ENCODE measurements at places on chromosomes 16 and 17.

DNA sequence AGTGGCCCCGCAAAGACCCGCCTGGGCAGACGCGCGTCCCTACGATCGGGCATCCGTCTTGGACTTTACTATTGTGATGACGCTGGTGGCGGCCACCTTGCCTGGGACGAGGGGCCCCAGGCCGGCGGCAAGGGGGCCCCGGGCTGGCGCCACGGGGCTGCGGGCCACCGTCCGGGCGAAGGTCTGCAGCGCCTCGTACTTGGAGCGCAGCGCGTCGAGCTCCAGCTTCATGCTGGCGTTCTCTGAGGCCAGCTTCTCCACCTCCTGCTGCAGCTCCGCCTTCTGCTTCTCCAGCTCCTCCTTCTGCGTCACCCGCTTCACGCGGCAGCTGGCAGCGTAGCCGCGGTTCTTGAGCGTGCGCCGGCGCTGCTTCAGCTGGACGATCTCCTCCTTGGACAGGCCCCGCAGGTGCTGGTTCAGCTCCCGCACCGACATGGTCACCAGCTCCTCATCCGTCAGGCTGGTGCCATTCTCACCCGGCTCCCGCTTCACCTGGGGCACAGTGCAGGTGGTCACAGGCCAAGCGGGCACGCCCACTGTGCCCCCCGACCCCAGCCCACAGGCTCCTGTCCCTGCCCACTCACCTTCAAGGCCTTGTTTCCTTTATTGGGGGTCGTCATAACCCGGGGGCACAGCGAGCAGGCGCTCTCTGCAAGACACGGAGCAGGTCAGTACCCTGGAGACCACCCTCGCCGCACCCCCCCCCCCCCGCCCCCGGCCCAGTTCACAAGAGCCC, 4.8 kb upstream of the SIRT7 start:
- no peak for DNase-seq

- DNase-seq = peak; percentile 94
These were observed at the start of the genes INCA1 and KIF1C for GRCh38 chr17:4997302-4998026. INCA1 (minus strand) TSS chr17:4997522; CDS start chr17:4994437, 3,085 bp downstream. KIF1C (plus strand) TSS chr17:4997950; CDS start chr17:5000247, 2,297 bp downstream.

GRCh38 chr17:34847938-34848337, 113.3 kb downstream of the CCT6B start:
- no peak for DNase-seq

DNA sequence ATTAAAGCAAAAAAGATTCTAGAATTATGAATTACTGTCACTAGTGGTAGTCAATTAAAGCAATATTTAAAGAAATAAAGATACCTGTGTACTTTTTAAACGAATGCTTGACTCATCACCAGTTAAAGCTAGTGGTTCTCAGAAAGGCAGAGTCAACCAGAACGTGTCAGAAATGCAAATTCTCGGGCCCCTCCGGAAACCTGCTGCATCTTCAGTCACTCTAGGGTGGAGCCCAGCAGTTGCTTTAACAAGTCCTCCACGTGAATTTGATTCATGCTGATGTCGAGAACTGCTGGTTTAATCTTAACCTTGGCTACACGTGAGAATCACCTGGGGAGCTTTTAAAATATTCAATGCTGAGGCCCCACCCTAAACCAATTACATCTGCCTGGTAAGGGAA, 169.8 kb upstream of the SDK2 start:
- DNase-seq = no peak

DNA sequence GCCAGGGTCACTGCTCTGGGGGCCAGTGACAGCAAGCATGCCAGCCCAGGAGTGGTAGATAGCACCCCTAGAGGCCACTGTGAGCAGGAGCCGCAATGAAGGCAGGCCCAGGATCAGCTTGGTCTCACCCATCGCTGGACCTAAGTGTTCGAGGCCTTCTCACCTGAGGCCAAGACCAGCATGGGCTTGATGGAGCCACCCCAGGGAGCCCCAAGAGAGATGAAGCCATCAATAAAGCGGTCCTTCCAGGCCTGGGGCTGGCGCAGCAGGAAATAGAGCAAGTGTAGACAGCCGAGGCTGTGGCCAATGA, 1.8 kb downstream of the LCAT start:
- no peak for DNase-seq

- DNase-seq = no peak
These were observed 78.7 kb downstream of the VMP1 start for GRCh38 chr17:59786213-59786535.

DNA sequence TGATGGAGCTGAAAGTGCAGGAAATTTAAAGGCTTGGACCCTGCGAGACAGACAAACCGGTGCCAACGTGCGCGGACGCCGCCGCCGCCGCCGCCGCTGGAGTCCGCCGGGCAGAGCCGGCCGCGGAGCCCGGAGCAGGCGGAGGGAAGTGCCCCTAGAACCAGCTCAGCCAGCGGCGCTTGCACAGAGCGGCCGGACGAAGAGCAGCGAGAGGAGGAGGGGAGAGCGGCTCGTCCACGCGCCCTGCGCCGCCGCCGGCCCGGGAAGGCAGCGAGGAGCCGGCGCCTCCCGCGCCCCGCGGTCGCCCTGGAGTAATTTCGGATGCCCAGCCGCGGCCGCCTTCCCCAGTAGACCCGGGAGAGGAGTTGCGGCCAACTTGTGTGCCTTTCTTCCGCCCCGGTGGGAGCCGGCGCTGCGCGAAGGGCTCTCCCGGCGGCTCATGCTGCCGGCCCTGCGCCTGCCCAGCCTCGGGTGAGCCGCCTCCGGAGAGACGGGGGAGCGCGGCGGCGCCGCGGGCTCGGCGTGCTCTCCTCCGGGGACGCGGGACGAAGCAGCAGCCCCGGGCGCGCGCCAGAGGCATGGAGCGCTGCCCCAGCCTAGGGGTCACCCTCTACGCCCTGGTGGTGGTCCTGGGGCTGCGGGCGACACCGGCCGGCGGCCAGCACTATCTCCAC, at the start of gene NOG:
TSS of gene NOG (plus strand) at position 54 of the 674 bp plus-strand sequence. CDS start at position 579, 525 bp downstream.
- DNase-seq = peak; percentile 54

DNA sequence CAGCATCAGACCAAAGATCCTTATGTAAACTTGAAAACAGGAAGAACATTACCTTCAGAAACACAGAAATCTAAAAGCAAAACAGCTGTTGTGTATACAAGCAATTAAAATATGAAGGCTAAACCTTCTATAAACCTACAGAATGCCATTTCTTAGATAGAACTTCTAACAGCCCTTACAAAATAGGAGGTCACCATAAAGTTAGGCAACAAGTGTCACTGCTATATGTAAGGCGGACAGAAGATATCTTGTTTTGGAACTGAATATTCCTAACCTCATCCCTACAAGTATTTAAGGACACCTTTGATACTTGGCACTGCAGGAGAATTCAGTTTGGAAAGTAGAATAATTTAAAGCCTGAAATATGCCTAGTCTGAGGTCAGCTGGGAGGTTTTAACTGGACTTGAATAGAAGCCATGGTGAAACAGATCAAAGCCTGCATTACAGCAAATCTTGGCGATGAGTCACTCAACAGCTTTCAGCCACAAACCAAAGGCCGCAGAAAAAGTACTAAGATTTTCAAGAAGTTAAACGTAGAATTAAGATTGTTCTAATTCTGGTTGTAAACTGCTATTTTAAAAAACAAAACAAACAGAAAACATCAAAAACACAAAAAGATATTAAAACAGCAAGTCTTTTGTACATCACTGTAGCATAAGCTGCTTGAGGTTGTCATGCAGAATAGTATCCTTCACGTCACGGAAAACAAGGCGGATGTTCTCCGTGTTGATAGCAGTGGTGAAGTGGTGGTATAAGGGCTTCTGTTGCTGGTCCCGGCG, 42.7 kb downstream of the GNA13 start:
- DNase-seq = no peak

GRCh38 chr16:8733849-8734540, 59.6 kb downstream of the ABAT start:
- DNase-seq = no peak

GRCh38 chr17:54270499-54270898, 447.8 kb downstream of the KIF2B start:
- DNase-seq = no peak

- DNase-seq = no peak
These were observed 2.5 kb upstream of the METRNL start for GRCh38 chr17:83076938-83077337.

DNA sequence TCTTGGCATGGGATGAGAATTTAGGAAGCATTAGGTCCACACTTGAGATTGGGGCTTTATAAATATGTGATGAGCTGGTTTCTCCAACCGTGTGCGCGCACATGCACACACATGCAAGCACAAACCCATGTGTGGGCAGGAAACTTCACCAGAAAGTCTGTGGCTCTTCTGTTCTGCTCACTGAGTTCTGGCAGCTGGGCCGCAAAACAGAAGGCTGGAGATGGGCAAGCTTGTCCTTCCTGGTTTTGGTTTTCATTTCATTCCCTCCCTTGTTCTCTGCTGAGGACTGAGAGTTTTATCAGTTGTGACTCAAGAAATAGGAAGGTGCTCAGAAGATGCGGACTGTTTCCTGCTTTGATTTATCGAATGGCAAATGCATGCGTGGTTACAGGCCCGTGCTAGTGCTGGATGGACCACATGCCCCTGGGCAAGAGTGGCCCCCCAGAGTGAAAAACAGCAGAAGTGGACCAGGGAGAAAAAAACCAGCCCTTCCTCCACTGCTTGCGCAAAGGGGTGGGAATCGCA, 14.1 kb downstream of the MAP3K14 start:
- no peak for DNase-seq

GRCh38 chr17:9536061-9536460, 39.6 kb downstream of the STX8 start:
- DNase-seq = no peak

GRCh38 chr16:1572673-1573072, 39.2 kb downstream of the IFT140 start:
- no peak for DNase-seq

- DNase-seq = no peak
These were observed 315.5 kb upstream of the RBFOX1 start for GRCh38 chr16:7017006-7017662.

DNA sequence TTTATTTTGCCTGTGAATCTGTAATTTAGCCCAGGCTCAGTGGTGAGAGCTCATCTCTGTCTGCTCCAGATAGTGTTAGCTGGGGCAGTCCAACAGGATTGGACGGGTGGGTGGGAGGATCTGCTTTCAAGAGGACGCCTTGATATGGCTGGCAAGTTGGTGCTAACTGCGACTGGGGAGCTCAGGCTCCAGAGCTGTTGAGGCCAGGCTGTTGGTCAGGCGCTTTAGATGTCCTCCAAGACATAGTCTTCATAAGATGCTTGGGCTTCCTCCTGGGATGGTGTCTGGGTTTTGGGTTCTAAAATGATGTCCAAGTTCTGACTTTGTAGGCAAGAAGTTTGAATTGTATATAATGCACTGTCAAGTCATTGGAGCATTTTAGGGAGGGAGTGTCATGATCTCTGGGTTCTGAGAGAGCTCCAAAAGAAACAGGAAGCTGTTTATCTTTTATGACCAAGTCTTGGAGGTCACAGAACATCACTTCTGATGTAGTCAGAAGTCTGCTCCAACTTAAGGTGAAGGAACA, 12.8 kb upstream of the PCTP start:
- DNase-seq = no peak

GRCh38 chr16:54320697-54321340, 34.2 kb upstream of the IRX3 start:
- DNase-seq = no peak

GRCh38 chr16:86027373-86028126, 128.6 kb downstream of the IRF8 start:
- DNase-seq = no peak

- DNase-seq = no peak
These were observed 133.3 kb downstream of the TMEM132E start for GRCh38 chr17:34712481-34713195.

- DNase-seq = no peak
These were observed 10.9 kb upstream of the TAC4 start for GRCh38 chr17:49858796-49859195.

- DNase-seq = no peak
These were observed 41.4 kb downstream of the SRCIN1 start for GRCh38 chr17:38564254-38564837.

- no peak for DNase-seq
These were observed 93.9 kb downstream of the C17orf67 start for GRCh38 chr17:56739776-56740175.

DNA sequence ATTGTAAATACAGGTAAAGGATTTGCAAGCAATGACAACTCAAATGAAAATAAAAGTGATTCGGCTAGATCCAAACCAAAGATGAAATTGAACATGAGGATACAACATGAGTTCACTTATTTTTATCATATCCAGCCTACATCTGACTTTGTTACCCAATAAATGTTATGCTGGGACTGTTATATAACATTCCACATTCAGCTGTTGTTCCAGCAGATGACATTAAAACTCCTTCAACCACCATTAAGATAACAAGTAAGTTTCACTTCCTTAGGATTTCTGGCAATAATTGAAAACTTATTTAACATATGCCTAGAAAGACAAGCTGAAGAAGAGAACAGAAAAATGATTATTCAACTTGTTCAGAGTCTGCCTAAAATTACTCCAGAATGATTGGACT, 729.4 kb downstream of the CDH11 start:
- DNase-seq = no peak

DNA sequence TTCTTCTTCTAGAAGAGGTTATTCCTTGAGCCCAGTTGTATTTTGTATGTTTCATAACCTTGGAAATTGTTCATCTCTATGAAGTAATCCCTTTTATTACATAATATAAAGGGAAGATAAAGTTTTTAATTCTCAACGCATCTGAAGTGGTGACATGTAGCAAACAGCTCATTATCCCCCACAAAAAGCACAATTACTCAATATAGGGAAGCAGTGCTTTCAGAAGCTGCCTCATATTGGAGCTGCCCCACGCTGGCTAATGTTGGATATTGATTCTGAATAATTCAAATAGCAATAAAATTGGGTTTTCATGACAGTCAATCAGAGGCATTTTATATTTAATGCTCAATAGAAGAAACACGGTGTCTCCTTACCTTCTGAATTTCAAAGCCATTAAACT, 604.3 kb upstream of the RBFOX1 start:
- no peak for DNase-seq

DNA sequence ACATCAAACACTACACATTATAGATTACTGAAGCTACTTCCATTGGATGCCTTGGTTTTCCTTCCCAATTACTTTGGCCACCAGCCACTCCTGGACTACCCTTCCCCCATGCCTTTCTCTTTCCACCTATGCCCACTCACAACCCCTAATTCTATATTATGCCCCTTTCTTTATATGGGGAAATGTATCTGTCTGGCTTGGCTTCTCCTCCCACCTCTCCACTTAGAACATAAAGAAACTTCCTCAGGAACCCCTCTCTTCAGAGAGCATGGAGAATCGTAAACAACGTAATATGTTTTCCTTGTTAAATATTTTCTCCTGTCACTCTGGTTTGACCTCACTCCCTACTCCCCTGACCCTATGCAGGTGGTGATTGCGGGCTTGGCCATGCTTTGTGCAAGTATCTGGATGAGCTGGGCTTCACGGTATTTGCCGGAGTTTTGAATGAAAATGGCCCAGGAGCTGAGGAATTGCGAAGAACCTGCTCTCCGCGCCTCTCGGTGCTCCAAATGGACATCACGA, 32.8 kb downstream of the HSD17B2 start:
- no peak for DNase-seq

DNA sequence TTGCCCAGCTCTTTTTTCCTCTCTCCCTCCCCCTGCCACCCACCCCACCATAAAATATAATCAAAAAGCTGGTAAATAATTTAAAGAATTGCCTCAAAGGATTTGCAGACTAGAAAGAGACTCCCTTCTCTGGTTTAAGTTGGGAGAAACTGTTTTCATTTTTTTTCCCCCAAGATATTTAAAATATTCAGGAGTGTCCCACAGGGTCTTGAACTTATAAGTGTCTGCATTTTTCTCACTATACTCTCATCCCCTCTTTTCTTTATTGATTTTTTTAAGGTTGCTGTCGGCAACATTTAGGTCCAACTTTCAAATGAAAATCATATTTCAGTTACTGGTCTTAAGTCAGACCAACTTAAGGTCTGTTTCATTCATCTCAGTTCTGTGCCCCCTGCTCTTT, 210.2 kb downstream of the MSI2 start:
- DNase-seq = no peak

GRCh38 chr17:43676471-43676870, 14.7 kb upstream of the MEOX1 start:
- DNase-seq = no peak
